ENCODE measurements at places on chromosomes 12 and 14.

DNA sequence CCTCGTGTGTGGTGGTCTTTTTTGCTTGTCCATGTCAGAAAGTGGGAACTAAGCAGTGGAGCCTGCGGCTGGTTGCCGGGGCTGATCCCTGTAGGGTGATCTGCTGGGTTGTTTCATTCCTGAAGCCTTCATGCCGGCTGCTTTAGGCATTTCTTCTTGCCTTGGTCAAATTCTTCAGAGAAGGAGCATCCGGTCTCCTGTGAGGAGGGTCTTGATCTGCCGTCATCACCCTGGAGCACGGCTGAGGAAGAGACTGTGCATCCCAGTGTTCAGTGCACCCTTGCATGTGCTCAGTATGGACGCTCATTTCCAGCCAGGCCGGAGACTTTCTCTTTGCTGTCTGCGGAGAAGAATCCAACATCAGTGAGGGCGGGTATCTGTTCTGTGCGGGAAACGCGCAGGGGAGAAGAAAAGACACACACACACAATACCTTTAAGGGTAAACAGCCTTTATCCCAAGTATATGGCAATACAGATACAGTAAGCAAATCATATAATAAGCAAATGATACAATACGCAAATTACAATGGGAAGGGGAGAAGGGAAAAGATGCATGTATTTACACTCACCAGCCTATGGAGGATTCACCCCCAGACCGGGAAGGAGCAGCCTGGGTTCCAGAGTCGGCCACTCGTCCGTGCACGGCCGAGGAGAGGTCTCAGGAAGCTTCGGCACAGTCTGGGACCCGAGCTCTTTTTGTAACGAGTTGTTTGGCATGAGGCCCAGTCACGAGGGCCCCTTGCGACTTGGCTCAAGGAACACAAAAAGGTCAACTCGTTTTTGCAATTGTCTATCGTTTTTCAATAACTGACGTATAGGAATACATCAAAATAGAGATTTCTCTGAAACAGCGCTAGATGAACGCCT lies 1366.8 kb upstream of the TMEM132C start:
- DNase-seq = no peak

DNA sequence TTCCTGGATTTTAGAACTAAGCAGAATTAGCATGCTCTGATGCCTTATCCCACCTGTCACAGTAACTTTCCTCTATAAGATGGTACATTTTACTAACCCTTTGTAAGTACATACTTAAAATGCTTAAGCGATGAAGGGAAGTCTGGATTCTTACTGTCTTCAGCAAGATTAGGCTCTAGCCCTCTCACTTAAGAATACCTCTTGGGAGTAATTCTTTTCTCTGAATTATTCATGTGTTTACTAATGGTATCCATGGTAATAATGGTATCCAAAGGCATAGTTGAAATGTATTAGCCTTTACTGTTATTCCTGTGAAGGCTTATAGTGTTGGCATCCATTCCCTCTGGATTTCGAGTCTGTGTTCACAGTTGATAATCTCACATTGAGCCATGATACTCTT lies 176.9 kb downstream of the MON2 start:
- no peak for DNase-seq

DNA sequence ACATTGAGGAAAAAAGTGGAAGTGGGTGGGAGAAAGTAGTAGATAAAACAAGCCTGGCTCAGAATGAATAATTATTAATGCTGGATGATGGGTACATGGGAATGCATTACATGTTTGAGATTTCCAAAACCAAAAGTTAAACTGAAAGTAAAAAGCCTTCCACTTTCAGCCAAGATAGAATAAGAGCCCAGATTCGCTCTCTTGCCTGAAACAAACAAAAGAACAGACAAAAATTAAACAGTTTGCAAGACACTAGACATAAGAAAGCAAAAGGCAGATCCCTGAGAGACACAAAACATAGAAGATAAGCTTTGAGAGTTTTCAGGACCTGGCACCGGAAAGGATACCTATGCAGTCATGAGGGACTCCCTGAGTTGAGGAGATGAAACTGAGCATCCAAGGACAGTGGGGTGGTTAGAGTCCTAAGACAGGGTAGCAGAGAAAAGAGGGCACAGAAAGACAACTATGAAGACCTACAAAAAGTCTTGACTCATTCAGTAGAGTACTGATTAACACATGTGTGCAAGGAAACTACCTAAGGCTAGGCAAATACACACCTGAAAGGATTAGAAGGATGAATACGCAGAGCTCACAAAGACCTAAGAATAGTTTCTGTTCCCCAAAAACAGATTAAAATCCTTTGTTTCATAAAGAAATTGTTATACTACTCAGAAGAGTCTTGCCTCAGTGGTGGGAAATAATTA lies 54.1 kb downstream of the CEP83 start:
- DNase-seq = no peak

DNA sequence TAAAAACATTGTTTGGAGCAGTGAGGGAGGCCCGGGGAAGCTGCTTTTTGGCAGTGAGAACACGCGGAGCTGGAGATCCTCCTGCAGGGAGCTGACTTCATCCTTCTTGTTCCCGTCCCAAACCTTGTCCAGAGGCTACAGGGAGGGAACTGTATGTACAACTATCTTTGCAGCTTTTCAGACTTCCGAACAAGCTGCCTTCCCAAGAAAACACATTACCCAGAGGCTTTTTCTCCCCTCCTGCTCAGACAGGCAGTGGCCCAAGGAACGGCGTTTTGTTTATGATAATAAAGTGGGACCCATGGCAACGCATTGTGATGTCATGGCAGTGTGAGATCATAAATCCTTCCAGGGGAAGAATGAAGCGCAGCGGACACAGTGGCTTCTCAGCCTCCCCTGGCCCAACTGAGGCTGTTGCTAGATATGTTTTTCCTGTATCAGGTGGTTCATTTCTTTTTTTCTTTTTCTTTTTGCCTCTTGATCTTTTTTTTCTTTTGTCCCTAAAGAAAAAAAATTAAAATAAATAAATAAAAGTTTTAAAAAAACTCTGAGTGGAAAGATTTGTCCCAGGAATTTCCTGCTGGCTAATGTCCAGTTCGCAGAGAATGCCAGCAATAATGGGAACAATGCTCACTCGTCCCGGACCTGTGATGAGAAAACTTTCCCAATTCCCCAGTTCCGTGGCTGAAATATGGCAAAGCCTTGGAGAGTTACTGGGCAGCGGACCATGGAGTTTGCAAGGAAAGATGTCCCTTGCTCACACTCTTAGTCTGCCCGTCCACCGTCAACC lies 103.4 kb upstream of the MAP1LC3B2 start:
- DNase-seq = no peak

GRCh38 chr12:3216097-3216496 lies 138.9 kb downstream of the TSPAN9 start:
- no peak for DNase-seq

DNA sequence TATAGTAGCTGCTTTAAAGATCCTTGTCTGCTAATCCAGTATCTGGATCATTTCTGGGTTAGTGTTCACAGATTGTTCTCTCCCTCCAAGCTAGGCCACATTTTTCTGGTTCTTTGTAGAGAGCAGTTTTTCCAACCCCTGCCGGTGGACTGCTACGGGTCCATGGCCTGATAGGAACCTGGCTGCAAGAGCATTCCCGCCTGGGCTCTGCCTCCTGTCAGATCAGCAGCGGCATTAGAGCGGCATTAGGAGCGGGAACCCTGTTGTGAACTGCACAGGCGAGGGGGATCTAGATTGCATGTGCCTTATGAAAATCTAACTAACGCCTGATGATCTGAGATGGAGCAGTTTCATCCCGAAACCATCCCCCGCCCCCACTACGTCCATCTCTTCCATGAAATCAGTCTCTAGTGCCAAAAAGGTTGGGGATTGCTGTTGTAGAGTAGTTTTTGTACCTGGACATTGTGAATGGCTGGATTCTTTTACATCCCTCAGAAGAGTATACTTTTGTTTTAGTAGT lies 50.4 kb downstream of the MYRFL start:
- no peak for DNase-seq

- DNase-seq = no peak
Observed at GRCh38 chr12:89280833-89281538, 71.3 kb downstream of the DUSP6 start.

Measured in stimulated activated CD8-positive, alpha-beta memory T cell treated with anti-CD3 and anti-CD28 coated beads, Interleukin-7, amount 100 ng/mL, for 4 hours (primary cell).